ENCODE measurements at places on chromosomes 11 and 22.

- no peak for DNase-seq
Observed at GRCh38 chr11:120489799-120490198, 21.7 kb upstream of the GRIK4 start.

DNA sequence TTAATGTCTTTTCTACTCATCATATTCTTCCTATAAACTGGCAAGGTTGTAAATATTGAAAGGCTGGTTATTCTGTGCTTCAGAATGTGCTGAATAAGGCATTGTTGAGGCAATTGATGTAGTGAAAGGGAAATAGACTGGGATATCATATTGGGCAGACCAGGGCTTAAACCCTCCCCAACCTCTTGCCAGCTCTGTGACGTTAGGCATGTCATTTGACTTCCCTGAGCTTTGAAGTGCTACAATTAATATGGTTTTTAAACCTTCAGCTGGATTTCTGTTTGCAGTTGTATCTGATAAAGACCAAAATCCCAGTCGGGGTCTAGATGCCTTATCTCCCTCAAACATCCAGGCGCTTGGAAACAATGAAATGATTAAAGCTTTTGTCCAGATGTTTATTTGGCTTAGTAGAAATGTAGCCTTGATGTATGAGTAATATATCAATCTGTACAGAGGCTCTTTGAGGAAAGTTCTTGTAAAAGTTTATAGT, 208.1 kb downstream of the DBX1 start:
- DNase-seq: no peak

GRCh38 chr11:90242894-90243416, 20.1 kb upstream of the CHORDC1 start:
- DNase-seq: no peak

DNA sequence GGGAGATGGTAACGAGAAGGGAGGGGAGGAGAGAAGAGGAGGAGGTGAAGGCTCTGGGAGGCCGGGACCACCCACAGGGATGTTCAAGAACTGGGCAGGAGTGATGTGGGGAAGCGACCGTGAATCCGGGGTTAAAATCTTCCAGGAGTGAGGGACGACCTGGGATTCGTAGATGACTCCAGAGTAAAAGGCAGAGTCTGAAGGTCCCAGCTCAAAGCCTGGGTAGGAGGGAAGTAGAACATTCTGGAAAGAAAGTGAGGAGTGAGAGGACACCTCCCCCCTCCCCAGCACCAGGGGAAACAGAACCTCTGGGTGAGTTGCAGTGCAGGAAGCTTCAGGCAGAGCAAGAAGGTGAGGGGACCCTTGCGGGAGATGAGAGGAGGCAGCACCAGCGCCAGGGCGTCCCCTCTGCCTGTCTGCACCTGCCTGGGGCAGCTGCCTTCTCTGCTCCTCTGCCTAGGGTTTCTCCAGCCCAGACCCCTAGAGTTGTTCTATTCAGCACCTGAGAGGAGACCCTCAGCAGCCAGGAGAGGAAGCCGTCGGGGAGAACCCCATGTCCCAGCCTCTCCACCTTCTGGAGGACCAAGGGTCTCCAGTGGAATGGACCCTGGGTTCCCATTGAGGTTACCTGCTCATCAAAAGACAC, 49.7 kb downstream of the LINC01488 start:
- no peak for DNase-seq

- DNase-seq: no peak
Observed at GRCh38 chr11:81995889-81996288, 737.8 kb downstream of the FAM181B start.

GRCh38 chr11:61904539-61905048, 12.8 kb downstream of the RAB3IL1 start:
- DNase-seq: no peak

- no peak for DNase-seq
Observed at GRCh38 chr22:42396621-42397331, 35.4 kb downstream of the NFAM1 start.

DNA sequence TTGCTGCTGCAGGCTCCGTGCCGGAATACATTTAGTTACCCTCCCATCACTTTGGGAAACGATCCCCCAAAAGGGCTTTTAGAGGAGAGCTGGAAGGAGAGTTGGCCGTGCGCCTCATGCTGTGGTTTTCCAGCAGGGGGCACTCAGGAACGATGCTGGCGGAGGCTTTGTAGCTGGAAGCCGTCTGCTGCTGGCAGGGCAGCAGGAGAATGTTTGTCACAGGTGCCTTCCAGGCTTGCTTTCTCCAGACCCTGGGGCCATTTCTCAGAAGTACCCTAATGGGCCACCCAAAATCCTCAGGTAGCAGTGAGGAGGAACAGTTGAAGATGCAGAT, 30.0 kb upstream of the CABP7 start:
- DNase-seq: peak; percentile 33

DNA sequence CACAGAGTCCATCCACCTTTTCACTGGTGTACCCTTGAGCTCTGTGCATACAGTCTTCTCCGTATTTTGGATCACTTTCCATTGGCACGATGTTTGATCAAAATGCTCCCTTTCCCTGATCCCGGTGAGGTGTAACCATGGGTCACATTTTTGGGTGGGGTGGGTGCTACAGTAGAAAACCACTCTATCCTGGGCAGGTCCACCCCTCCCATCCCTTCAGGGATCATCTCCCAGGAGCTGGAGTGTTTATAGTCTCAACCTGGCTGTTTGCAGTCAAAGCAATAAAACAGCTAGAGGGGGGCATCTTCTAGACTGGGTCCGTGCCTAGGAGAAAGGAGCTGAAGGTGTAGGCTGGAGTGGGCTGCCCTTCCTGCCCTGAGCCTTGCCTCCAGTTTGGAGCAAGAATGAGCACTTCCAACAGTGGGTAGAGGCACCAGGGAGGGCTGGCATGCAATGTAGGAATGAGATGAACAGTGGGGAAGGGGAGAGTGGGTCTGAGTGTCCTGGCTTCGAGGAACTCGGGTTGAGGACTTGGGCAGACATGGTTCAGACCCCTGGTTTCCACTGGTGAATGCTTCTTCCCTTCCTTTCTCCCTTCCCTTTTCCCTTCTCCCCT, 38.8 kb downstream of the RNF141 start:
- no peak for DNase-seq

Data from naive thymus-derived CD4-positive, alpha-beta T cell (primary cell).